ENCODE measurements at places on chromosomes 3 and 15.

GRCh38 chr3:71751602-71752001 lies 2.1 kb upstream of the GPR27 start:
- no peak for DNase-seq

GRCh38 chr3:169818316-169818715 lies 5.6 kb upstream of the LRRC34 start:
- no peak for DNase-seq

DNA sequence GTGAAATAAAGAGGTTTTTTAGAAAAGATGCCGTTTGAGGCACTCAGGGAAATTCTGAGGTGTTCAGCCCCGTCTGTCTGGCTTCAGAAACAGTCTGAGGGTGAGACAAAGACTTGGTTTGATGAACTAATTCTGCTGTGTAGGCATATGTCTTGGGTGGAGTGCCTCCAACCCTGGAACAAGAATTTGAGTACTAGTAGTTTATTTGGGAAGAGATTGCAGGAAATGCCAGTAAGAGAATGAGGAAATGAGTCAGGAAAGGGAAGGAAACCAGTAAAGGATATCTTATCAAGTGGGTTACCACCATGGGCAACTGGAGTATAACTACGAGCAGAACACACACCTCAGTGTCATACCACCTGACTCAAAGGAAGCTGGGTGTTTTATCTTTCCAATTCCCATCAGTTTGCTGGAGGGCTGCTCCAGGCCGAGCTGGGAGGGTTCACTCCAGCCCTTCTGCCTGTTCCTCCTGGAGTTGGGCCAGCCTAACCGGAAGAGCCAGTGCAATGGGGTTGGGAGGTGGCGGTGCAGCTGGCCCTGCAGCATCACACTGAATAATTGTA lies 75.3 kb downstream of the TGFBR2 start:
- DNase-seq: no peak

DNA sequence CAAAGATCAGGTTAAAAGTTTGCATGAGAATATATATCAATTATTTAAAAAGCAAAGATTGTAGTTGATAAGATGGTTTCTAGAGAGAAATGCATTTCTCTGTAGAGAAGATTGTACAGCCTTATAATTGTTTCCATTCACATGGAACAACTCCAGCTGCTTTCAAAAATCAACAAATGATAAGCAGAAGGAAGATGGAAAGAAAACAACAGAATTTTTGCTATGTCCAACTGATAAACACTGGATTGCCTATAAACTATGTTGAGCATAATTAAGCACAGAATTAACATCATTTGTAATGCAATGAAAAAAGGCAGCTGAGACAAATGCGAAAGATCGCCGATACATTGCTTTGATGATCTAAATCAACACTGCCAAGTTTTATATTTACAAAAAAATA lies 89.0 kb downstream of the C3orf85 start:
- no peak for DNase-seq

- no peak for DNase-seq
Observed at GRCh38 chr15:94535298-94536048, 304.1 kb downstream of the MCTP2 start.

GRCh38 chr3:170360916-170361315 lies 3.4 kb downstream of the SKIL start:
- DNase-seq: no peak

- DNase-seq: no peak
Observed at GRCh38 chr3:99929745-99930139, 112.1 kb downstream of the CMSS1 start.

DNA sequence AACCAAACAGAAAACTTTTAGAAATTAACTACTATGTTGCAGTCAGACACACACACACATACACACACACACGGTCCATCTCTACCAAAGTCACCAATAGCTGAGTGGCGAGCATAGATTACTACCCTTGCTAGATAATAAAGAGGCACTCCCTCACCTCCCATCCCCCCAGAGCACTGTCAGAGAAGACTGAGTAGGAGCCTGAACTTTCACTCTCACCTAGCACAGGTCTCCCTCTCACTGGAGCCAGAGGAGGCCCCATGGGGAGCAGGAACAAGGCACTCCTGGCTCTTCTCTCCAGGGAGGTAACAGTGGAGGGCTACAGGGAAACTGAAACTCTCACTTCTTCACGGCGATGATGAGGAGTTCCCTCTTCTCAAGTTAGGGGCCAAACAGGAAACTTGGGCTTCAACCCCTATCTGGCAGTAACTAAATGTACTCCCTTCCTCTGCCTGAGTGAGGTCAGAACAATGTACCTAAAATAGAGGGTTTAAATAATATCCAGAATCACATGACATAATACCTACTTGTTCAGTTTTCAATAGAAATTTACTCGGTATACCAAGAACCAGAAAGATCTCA lies 975.3 kb upstream of the GBE1 start:
- no peak for DNase-seq

Data from hypothalamus (tissue), 51 donors.